ENCODE measurements at places on chromosomes 2 and 18.
A peak's percentile ranks its signal among the peaks of the same experiment; 100 is the strongest.

GRCh38 chr2:207257251-207258250, 91.8 kb upstream of the KLF7 start:
- peak; percentile 65 for DNase-seq

- no peak for DNase-seq
Observed at GRCh38 chr18:35852786-35853185, 119.7 kb upstream of the RMP24 start.

- no peak for DNase-seq
Observed at GRCh38 chr2:111671426-111672150, 212.4 kb downstream of the ANAPC1 start.

GRCh38 chr2:96409820-96410164, 74.2 kb downstream of the NCAPH start:
- DNase-seq = no peak

DNA sequence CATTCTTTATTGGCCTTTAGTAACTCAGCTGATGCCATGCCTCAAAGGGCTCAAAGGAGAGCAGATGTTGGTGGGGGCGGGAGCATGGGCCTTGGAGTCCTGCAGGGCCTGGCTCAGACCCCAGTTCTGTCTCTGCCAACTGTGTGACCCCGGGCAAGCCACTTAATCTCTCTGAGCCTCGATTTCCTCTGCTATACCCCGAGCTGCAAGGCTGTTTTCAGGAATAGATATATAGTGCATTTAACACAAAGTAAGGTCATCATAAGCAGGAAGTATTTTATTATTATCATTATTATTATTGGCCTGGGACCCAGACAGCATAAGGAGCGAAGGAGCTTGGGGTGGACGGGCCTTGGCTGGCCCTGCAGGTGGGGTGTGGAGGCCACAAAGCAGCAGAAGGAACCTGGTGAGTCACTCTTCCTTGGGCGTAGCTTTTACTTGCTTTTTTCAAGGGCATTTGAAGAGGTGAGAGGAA, 162.7 kb downstream of the INHBB start:
- no peak for DNase-seq

GRCh38 chr18:59006461-59007067, 133.1 kb upstream of the SEC11C start:
- peak; percentile 77 for DNase-seq

DNA sequence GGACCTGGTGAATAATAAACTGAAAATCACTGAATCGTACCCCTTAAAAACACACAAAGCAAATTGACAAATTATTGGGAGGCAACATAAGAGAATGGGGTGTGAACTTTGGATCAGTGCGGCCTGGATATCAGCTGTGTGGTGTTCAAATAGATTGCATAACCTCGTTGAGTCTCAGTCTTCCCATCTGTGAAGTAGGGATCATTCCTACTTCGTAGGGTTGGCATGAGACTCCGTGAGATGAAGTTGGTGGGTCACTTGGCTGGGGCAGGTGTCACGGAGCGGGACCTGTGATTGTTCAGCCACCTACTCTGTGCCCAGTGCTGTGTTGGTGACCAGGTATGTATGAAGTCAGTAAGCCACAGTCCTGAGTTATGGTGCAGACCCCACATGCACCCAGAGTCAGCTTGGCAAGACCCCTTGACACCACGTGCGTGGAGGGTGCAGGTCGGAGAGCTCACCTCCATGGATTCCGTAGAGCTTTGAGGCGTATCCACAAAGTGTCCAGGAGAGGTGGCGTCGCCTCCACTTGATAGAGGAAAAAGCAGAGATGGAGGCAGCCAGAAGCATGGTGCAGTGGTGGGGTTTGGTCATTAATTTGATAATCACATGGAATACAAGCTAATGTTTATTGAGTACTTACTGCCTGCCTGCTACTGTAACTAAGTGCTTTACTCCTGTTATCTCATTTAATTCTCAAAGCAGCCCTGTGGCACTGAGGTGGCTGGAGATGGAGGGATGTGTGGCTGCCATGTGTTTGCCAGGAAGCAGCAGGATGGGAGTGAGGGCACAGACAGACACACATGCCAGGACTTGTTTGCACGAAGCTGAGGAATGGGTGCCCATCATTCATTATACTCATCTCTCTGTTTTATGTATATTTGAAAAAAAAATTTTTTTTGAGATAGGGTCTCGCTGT, 35.8 kb downstream of the HPCAL1 start:
- no peak for DNase-seq

- DNase-seq = no peak
Observed at GRCh38 chr2:147002256-147002655, 842.6 kb upstream of the ACVR2A start.

GRCh38 chr18:41992066-41992465, 37.0 kb downstream of the PIK3C3 start:
- DNase-seq = peak; percentile 27

DNA sequence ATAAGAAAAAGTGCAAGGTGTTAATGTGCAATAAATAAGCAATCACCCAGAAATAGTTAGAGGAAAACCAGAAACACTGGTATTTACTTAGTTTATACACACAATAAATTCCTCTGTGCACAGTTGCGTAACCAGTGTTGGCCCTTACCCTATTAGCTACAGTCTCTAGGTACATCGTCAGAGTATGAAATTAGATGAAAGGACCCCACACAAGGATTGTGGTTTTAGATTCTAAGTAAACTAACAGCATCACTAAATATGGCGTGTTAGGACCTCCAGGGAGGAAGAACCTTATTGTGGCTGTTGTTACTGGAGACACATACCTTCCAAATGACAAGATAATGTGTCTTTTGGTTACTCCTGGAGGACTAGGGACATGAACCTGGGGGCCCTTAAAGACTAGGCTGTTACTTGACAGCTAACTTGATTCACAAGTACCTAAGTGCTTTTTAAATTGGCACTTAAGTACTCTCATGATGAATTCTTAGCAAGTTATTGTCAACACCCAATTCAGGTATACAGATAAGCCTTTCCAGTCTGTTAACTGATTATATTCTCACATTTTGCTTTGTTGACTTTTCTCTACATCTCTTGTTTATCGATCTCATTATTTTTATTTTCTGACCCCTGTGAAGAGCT, 115.3 kb downstream of the FEZ2 start:
- peak; percentile 86 for DNase-seq

- DNase-seq = no peak
Observed at GRCh38 chr18:44893045-44893706, 212.5 kb downstream of the SETBP1 start.

DNA sequence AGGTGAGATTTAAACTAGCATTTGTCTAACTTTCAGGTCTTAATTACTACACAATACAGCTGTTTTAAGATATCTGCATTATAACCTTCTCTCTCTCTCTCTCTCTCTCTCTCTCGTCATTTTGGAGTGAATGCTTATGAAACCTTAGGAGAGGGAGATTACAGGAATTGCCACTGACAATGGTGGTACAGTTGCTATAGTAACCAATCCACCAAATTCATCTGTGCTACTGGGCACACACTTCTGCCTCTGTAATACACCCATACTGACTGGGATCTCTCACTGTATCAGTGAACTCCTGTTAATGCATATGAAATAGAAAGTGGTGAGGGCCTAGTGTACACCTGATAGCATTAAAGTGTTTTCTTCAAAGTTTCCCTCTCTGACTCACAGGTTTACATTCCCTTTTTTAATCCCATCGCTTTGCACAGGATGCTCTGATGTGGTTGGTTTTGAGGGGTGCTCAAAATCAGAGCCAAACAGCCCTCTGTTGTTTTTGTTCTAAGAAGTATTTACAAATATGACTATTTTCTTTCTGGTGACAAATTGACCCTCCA, 13.1 kb downstream of the KLHL14 start:
- no peak for DNase-seq

DNA sequence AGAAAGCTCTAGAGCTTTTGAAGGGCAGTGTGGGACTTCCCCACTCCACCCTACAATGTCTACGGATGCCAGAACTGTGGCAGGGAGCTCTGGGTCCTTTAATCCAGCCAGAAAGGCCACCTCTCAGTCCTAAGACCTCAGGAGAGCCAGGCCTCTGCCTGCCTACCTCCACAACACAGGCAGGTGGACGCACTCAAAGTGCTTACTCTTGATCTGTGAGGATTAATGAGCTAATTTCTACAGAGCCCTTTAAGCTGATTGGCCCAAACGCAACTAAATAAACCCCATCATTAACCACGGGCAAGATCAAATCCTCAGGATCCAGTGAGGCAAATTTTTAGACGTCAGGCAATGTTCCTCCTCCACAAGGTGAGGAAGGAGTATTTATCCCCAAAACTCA, 8.1 kb downstream of the STK39 start:
- no peak for DNase-seq
